Neural progenitor cell (in vitro differentiated cells): ENCODE measurements at places on chromosomes 16 and 17.

DNA sequence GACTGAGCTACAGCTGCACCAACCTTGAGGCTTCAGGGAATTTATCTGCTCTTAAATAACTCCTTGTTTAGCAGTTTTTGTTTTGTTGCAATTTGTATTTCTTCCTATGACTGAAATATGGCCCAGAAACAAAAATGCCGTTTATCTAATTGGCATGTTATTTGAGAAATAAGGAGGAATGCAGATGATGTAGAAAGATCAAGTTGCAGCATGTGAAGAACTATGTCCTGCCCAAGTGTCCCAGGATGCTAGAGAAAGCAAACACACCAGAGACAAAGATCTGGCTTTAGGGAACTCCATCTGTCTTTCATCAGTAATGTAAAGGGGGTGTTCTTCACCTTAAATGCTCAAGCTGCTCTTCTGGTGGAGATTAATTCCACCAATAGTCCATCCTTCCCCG lies 29.7 kb downstream of the USP31 start:
- DNase-seq: no peak

DNA sequence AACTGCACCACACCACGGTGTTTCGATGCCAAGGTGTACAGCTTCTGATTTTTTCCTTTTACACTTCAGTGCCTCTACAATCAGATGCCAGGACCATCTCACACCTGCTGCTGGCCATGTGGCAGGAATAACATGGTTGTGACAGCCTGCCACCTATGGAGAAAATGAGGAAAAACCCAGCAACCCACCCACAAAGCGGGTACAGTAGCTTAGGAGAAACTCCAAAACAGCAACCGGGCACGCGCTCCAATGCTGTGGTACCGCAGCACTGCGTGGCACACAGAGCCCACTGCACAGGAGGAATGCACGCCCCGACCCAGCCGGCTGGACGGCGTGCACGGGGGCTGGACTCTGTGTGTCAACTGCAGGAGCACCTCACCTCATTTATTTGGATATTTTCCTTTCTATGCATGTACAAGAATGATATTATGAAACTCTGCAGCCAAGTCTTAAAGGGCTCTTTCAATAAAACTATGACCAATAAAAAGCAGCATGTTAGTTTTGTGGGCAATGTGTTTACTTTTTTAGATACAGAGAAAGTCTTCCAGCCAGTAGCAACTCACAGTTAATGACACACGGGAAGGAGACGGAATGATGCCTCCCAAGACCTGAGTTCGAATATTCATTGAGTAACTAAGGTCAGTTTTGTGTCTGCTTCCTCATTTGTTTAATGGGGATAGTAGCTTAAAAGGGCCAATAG lies 45.9 kb downstream of the MAP1LC3B start:
- DNase-seq: no peak

- no peak for DNase-seq
These were observed 16.6 kb upstream of the CCL8 start for GRCh38 chr17:34302636-34303035.

DNA sequence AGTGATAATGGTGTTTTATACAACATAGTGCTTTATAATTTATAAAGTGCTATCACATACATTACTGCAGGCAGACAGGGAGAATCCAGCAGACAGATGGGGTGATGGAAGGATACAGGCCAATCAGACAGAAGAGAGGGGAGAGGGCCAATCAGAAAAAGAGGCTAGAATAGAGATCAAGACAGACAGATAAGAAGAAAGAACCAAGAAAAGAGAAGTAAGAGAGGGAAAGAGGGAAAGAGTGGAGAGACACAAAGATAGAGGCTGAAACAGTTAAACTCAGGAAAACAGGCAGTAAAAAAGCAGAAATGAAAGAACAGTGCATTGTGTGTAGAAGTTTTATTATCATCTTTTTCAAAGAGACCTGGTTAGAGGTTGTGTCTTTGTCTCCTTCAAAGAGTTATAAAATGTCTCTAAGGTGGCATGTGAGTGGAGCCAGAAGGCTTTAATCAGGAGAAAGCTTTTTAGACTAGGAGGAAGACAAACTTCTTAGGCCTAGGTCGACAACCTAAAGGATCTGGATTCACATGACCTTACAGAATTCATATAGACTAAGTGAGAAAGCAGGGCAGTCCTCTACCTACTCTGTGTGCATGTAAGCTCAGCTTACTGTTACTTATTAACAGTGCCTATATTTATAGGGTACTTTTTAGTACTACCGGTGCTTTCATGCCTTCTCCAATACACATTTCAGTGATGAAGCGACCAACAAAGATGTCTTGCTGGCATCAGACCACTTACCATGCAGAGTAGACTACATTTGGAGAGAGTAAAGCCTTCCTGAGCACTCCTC lies 8.3 kb upstream of the CHD3 start:
- DNase-seq: no peak

- no peak for DNase-seq
These were observed 27.9 kb downstream of the IRX6 start for GRCh38 chr16:55351936-55352335.

GRCh38 chr16:73166441-73166851 lies 118.5 kb upstream of the ZFHX3 start:
- DNase-seq: peak; percentile 32
